ENCODE measurements at places on chromosomes 3 and 15. TPM values are rescaled to one million over a fixed set of nuclear protein-coding genes. Genes with fewer than 3 reads are reported as not detected.

IQCH gene
- polyA plus RNA-seq = 2.4 TPM

MRPS11 gene
- 70.7 TPM for polyA plus RNA-seq

PLA2G4E gene
- polyA plus RNA-seq = not detected

DNAJA4 gene
- polyA plus RNA-seq = 72.7 TPM

TRH gene
- 23.6 TPM for polyA plus RNA-seq

ISL2 gene
- polyA plus RNA-seq = 2.3 TPM

PRR23A gene
- polyA plus RNA-seq = not detected

- no peak for DNase-seq
Measured at GRCh38 chr3:104952146-104952972, 414.4 kb upstream of the ALCAM start.

GRCh38 chr3:39295184-39295775, 15.4 kb upstream of the CX3CR1 start:
- no peak for DNase-seq

GRCh38 chr3:94561094-94561493, 498.2 kb downstream of the NSUN3 start:
- no peak for DNase-seq

- no peak for DNase-seq
Measured at GRCh38 chr3:157819270-157820156, 286.7 kb downstream of the SHOX2 start.

DNA sequence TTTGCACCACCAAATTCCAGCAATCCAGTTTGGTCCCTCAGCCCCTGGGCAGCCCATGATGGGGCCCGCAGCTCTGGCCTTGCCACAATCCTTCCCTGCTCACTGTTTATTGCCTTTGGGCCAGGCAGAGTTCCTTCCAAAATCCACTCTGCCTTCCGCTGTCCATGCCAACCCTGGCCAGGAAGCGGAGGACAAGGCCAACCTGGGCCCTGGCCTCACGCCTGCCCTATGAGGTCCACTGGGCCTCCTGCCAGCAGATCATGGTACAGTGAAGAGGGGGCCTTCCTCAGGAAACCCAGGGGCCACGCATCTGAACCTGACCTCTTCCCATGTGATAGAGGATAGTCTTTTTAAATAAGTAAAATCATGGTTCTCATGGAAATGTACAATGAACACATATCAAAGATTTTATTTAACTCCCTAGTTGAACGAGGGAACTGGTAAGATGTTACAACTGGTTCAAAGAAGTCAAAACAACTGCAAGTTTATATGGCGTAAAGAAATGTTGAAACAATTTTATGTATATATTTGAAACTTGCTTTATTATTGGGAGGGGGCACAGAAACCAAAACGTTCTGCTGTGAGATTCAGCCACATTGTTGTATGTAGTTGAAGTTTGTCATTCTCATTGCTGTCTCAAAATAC, 95.8 kb upstream of the TNFAIP8L3 start:
- DNase-seq = no peak

GRCh38 chr3:29747991-29748390, 467.1 kb downstream of the RBMS3 start:
- DNase-seq = no peak

GRCh38 chr3:197463279-197463678, 92.5 kb downstream of the BDH1 start:
- no peak for DNase-seq

GRCh38 chr3:11655196-11655928, 11.6 kb upstream of the VGLL4 start:
- DNase-seq = no peak

GRCh38 chr15:39230205-39230907, 350.5 kb upstream of the THBS1 start:
- peak; percentile 35 for DNase-seq

- no peak for DNase-seq
Measured at GRCh38 chr3:104526901-104527401, 839.8 kb upstream of the ALCAM start.

DNA sequence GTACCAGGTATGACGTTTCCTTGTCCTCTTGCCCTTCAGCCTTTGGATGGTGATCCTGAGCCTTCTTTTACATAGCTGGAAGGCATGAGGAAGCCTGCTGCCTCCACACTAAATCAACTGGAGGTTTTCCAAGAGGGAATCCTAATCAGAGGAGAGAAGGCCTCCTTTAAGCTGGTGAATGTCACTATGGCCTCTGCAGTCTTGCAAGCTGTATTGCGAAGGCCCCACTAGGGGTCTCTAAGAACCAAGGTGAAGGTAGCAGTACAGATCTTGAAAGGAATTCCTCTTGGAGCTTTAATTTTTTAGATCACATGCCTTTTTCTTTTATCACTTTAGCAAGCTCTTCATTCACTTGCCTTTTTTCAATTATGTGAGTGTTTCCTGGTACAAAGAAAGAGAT, 119.2 kb downstream of the GHSR start:
- no peak for DNase-seq

- no peak for DNase-seq
Measured at GRCh38 chr3:24591661-24592555, 97.3 kb upstream of the THRB start.

DNA sequence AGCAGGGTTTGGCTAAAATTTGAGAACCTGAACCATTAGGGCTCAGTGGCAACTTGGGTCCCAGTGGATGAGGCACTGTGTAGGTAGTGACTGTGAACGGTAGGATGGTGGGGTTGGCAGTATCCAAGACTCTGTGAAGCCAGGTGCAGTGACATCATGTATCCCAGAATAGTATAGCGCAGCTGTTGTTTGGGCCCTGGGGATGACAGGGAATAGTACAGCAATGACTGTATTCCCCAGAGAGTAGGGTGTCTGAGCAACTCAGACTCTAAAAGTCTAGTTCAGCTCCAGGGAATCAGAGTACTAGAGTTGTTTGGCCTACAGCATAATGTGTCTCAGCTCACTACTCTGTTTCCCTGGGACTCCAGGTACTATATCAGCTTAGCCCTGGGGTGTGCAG, 20.7 kb upstream of the PPP2R3A start:
- no peak for DNase-seq

GRCh38 chr3:104796556-104796955, 570.2 kb upstream of the ALCAM start:
- DNase-seq = no peak
